ENCODE measurements at places on chromosomes 1 and 21.

DNA sequence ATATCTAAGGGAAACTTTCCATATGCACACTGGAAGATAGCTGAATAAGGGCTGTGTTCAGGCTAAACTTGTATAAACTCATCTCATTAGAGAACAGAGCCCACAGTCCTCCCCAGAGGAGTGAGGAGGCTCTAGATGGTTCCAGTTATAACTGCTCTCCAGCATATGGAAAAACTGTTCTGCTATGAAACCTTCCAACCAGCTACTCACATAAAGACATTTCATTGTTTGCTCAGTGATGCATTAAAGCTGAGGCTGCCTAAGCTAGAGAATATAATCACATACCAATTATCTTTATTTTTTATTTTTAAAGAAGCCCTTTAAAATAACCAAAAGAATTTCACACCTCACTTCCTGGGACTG lies 13.3 kb downstream of the AHCYL1 start:
- DNase-seq: no peak

GRCh38 chr21:17501107-17502006 lies 11.5 kb upstream of the CXADR start:
- no peak for DNase-seq

DNA sequence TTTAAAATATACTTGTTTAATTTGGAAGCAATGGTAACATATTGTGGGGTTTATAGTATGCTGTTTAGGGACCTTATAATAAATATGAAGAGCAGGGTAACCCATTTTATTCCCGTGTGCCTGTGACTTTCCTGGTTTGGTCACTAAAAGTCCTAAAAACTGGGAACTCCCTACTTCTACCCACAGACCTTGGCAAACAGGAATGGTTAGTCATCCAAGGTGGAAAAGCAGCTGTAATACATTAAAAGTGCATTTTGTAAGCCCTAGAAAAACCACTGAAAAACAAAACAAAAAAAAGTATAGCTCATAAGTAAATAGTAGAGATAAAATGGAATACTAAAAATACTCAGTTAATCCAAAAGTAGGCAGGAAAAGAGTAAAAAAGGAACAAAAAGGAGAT lies 538.9 kb downstream of the LMO4 start:
- peak; percentile 47 for DNase-seq

- DNase-seq: no peak
These were observed 18.3 kb downstream of the KIRREL1 start for GRCh38 chr1:158011714-158012113.

DNA sequence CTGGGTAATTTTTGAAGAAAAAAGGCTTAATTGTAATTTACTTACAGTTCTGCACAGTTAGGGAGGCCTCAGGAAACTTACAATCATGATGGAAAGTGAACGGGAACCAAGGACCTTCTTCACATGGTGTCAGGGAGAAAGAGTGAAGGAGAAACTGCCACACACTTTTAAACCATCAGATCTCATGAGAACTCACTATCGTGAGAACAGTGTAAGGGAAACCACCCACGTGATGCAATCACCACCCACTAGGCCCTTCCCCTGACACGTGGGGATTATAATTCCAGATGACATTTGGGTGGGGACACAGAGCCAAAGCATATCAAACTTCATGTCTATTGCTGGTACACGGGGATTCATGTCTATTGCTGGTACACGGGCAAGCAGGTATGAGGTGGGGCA lies 5.3 kb upstream of the SFT2D2 start:
- no peak for DNase-seq

DNA sequence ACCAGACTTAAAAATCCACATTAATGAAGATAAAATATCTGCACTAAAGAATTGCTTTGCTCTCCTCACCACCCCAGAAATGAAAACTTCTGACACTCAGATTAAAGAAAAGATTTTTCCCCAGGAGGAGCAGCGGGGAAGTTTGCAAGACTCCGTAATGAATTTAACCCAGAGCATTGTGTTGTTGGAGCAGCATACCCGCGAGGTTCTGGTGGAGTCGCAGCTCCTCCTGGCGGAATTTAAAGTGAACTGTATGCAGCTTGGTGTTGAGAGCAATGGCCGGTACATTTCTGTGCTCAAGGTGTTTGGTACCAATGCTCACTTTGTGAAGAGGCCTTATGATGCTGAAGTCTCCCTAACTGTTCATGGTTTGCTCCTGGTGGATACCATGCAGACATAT lies 46.4 kb downstream of the VPS13D start:
- DNase-seq: no peak

DNA sequence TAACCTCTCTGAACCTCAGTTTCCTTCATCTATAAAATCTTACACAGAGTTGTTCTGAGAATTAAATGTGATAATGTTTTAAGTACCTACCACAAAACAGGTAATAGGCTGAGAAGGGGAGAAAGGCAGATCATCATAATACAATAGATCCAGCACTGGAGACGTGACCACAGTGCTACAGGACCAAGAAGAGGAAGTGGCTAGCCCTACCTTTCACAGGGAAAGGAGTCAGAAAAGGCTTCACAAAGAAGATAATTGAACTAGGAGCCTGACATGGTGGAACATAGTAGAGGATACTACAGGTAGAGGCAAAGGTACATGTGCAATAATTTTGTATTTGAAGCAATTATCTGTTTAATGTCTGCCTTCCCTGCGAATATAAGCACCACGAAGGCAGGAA lies 45.1 kb downstream of the ERI3 start:
- no peak for DNase-seq

DNA sequence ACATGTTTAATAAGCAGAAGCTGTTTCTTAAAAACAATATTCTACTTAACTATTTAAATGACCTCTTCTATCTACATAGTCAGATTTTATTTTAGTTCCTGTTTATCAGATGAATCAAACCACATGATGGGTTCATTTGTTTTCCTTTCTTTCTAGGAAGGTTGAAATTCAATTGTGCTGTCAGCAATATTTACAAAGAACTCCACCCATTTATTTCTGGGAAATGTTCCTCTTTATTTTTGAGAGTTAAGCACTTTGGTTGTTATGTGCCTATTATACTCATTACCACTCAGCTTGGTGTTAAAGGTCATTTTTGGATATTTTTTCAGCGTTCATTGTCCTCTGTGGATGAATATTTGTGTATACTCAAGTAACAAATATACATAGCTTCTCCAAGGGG lies 84.9 kb downstream of the C4BPA start:
- no peak for DNase-seq

DNA sequence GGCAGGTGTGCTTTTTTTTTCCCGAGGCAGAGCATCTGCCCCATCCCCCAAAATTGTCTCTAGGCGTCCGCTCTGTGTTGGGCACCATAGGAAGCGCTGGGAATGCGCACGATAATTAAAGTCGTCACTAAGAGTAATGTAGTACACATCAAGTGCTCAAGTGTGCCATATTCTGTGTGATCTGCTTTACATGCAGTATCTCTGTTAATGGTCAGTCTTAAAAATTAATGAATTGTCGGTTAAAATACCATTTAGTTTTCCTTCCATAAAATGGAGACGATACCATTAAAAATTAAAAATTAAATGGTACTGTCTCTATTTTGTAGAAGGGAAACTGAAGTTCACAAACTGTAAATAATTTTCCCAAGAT lies 544 bp upstream of the CCT8 start:
- DNase-seq: no peak

DNA sequence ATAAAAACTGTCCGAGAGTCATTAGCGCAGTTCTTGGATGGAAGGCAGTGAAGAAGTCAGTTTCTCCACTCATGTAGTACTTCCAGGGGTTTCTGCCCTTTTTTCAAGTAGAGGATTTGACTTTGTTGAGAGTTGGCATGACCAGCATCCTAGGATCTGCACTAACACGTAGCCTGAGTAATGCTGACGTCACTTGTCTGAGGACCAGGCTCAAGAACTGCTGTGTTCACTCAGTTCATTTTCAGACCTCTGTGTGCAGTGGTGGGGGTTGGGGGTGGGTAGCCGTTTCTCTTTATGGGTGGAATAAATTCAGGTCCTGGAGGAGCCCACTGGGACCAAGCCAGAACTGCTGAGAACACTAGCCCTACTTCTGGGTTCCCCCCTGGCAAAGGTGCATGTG lies 53.3 kb downstream of the MRPS6 start:
- DNase-seq: no peak

GRCh38 chr1:27873671-27874384 lies 1.5 kb downstream of the THEMIS2 start:
- no peak for DNase-seq

- DNase-seq: no peak
These were observed 14.4 kb upstream of the ZNF362 start for GRCh38 chr1:33241866-33242265.

GRCh38 chr21:38416791-38417190 lies 81.5 kb downstream of the ERG start:
- no peak for DNase-seq

GRCh38 chr1:224183591-224184312 lies 712 bp downstream of the DEGS1 start:
- peak; percentile 60 for DNase-seq

DNA sequence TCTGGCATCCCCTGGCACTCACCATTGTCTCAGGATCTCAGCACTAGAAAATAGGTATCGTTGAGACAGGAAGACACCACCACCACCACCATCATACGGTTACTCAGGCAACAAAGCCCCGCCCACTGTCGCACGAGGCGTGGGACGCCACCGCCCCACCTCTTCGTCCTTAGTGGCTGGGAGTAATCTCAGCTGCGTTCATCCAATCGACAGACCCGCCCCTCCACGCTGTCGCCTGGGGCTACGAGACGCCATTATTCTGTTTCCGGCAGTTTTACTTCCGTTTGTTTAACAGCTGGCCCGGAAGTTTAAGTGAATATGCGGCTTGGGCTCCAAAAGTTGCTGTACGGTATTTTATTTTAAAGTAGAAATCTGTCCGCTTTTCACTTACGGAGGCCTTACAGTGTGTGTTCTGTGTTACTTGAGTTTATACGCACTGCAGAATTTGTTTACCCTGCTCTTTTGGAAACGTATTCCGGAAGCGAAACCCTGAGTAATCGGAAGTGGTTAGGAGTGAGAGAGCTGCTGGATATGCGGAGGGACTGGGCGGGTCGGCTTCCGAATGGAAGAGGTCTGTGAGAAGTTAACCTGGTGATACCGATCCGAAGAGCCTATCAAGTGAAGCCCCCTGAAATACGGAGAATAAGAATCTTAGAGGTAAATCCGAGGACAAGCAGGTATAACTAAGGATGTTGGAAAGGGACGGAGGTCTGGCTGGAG lies at the start of the genes BLZF1 and NME7:
TSS of gene BLZF1 (plus strand) at position 510 of the 720 bp plus-strand sequence. CDS start 1,328 bp downstream, outside the sequence.
TSS of gene NME7 (minus strand) at position 112 of the 720 bp plus-strand sequence. CDS start at position 25, 87 bp downstream.
- DNase-seq: peak; percentile 88

- no peak for DNase-seq
These were observed 565.2 kb downstream of the LTN1 start for GRCh38 chr21:28427394-28428022.

DNA sequence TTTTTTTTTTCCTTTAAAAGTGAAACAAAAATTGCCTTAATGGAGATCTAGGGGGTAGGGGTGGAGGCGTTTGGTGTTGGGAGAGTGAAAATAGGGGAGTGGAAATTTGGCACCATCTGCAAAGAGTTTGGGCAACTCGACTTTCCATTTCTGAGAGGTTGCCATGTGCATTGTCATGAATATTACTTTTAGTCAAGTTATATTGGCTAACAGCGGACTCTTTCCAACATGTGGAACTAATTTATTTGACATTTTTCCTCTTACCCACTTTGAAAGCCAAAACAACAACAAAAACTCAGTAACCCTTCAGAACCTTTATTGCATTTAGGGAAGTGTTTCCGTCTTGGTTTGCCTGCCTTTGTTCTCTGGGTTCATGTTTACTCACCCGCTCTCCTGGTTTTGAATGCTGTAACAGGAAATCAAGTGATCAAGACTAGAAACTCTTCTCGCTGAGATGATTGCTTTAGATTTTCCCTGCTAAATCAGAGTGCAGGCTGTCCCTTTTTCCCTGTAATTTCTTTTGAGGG lies 70.4 kb downstream of the CACHD1 start:
- DNase-seq: peak; percentile 54

DNA sequence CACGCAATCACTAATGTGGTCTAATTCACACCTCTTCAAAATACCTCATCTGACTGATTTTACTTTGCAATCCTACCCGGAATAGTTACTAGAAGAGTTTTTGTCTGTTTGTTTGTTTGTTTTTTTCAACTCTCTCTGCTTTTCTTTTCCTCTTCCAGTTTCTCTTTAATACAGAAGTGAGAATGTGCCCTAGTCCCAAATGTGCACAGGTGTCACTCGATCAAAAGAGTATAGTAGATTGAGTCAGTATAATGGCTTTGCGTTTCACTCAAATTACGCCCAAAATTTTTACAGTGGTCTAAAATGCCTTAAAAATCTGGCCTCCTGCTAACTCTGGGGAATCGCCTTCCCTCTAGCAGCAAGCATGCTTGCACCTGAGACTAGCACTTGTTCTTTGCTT lies 1536.8 kb downstream of the KCNT2 start:
- DNase-seq: no peak

DNA sequence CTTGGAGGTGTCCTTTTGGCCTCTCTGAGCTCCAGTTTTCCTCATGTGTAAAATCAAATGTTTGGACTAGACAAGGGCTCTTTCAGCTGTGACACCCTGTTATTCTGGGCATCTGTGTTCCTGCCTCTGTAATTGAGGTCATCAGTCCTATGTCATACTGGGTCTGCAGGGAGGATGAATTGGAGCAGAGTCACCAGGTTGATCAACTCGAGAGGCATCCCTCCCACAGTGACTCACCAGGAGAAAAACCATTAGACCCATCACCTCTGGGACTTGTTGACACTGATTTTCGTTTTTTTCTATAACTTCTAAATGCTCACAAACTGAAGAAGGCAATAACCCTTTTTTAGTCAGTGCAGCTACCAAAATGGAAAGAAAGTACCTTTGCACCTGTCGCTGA lies 82.2 kb downstream of the ST6GALNAC5 start:
- DNase-seq: no peak

DNA sequence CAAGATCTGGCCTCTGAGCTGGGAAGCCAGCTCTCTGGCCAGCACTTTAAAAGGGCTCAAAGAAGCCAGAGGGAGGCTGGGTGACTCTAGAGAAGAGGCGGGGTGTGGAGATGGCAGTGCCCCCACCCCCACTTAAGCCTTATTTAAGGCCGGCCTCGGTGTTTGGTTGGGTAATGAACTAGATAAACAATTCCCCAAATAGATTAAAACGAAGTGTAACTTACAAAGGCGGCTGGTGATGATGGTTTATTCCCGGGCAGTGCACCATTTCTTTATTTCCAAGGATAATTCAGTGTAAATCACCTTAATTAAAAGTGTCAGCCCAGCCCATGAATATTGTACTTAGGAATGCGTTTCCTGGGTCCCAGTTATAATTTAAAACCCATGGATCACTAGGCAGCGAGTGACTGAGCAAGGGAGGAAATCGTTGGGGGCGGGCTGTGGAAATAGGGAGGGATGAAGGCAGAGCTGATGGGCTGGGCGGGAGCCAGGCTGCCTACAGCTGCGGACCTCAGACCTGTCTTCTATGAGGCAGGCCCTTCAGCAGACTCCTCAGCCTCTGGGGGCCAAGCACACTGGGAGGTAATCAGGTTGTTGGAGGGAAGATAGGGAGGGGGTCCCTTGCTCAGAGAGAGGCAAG lies 54.9 kb downstream of the TMEM53 start:
- DNase-seq: no peak

- DNase-seq: no peak
These were observed 78.8 kb upstream of the WDR26 start for GRCh38 chr1:224513383-224513782.
